ENCODE measurements at places on chromosomes 1 and 21. TPM values are rescaled to one million over a fixed set of nuclear protein-coding genes. Genes with fewer than 3 reads are reported as not detected.

- DNase-seq = no peak
Measured at GRCh38 chr1:78005448-78005722, 646 bp downstream of the DNAJB4 start.

DNA sequence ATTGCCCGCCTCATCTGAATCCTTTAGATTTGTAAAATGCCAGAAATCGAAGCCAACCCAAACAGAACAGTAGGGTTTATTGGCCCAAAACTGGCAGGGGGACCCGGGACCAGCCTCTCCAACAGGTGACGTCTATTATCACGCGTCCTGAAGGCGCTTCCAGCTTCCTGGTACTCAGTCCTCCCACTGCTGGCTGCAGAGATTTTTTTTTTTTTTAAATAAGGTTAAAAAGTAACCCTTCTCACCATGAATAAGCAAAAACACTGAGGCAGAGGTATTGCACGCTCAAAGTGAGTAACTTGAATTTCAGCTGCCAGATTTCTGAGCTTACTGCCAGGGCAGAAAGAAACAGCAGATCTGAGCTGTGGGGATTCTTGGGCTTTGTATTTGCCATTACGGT is 54.4 kb upstream of the GCLM start:
- DNase-seq = no peak

- DNase-seq = no peak
Measured at GRCh38 chr1:18974606-18975005, 18.1 kb upstream of the IFFO2 start.

DNA sequence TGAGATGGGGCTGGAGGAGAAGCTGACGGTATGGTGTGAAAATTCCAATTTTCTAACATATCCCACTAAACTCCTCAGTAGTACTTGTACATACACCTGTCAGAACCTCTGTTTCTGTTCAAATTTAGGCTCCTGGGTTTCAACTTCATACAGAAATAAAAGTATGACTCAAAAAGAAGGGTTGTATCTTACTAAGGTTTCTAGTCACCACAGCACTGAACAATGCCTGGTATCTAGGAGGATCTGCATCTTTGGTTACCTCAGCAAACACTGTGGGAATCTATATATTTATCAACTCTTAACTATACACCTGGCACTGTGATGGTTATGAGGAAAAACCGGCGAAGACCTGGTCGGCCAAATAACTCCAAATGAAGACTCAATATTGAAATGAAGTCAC is 13.8 kb downstream of the RBM34 start:
- DNase-seq = no peak

- peak; percentile 55 for DNase-seq
Measured at GRCh38 chr1:66436378-66437135, 97.4 kb upstream of the SGIP1 start.

DNA sequence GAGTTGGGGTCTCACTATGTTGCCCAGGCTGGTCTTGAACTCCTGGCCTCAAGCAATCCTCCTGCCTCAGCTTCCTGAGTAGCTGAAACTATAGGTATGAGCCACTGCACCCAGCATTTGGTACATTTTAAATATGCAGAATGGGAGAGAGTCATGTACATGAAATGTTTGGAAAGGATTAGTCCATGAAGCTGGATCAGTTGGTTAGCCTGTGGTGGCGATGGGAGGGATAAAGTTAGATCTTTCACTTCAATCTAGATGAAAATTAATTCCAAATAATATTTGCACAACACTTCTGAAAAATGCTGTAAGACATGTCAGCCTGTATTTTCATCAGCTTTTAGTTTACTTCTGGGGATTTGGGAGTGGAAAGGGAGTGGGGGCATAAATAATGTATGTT is 188.9 kb downstream of the HUNK start:
- no peak for DNase-seq

GRCh38 chr1:91798740-91799139 is 87.2 kb downstream of the TGFBR3 start:
- no peak for DNase-seq

DNA sequence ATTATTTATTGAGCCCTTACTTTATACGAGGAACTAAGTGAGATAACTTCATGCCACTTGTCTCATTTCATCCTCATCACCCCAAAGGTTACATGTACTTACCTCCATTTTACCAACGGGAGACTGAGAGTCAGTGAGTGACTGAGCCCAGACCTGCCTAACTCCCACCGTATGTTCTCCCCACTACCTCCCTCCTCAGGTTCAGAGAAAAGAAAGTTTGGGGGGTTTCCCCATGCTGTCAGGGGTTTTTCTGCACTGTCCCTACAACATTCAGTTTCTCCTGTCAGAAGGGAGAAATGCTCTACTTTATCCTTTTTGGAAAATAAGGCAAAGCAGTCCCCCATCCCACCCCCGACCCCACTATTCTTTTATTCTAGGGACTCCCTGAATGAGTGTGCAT is 32.9 kb downstream of the FAM78B start:
- no peak for DNase-seq

GRCh38 chr1:35486858-35487408 is 70.3 kb downstream of the KIAA0319L start:
- no peak for DNase-seq

Gene ANGPTL3
- total RNA-seq = not detected

Gene TP73
- total RNA-seq = 0.48 TPM

Gene AGPAT3
- total RNA-seq = 33.4 TPM

Measured in OCI-LY7 (cell line).